ENCODE measurements at places on chromosomes 7 and 10.

DNA sequence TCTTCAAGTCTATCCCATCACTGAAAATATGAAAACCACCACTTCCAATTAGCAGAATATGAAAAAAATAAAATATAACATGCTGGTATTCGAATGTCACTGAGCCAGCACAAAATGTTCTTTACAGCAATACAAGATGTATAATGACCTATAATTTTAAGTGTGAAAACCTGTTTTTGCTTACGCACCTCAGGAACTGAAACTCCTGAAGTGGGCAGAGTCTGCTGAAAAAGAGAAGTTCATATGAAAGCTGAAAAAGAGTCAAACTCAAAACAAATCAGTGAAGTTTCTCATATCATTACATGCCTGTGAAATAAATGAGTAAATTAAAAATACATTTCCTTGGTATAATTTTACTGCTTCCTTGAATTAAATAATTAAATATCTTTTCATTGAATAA lies 272.5 kb downstream of the DGKB start:
- DNase-seq, result no peak

DNA sequence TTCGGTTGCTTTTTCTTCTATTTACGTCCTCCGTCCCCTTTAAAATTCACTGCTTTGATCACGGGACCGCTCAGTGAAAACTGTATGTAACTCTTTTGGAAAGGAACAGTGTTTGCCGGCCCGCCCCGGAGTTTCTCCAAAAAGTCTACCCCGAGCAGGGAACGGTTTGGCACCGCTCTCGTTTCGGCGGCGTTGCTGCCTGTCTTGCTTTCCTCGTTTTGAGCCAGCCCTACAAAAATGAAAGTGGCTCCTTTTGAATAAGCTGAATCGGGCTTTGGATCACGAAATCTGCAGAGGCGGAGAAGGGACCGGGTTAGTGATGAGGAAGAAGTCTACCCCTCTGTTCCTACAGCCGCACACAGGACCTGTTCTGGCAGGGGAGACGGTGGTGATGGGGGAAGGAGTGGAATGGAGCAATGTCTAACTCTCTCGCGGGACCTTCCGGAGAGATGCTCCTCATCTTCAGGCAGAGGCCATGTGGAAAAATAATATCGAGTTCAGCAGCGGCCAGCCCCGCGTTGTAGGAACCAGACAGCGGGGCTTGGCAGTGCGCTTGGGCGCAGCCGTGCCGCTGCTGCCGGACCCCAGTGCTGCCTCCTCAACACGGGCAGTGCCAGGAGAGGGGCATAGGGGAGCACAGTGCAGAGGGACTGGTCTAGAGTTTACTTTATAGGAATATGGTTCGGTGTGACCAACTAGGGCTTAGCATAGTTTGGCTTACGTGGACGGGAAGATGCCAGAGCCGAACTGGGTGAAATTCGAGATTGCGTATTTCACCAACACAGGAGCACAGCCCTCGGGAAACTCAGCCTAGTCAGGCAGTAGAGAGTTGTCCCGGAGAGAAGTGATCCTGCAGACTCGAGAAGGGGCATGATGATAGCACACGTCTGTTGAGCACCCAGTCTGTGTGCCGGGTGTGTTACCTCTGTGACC lies 1.4 kb downstream of the HTRA1 start:
- no peak for DNase-seq

DNA sequence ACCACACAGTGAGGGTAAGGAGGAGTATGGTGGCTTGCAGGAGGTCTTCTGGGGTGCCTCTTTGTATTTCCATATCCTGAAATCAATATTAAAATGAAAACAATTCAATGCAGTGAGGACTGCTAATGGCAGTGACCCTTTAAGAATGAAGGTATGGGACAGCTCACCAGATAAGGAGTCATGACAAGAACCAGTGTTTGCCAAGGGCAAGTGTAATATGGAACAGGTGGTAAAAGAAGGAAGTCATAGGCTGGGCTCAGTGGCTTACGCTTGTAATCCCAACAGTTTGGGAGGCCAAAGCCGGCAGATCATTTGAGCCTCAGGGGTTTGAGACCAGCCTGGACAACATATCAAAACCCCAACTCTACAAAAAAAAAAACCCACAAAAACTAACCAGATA lies 20.0 kb upstream of the LIPA start:
- DNase-seq, result no peak

DNA sequence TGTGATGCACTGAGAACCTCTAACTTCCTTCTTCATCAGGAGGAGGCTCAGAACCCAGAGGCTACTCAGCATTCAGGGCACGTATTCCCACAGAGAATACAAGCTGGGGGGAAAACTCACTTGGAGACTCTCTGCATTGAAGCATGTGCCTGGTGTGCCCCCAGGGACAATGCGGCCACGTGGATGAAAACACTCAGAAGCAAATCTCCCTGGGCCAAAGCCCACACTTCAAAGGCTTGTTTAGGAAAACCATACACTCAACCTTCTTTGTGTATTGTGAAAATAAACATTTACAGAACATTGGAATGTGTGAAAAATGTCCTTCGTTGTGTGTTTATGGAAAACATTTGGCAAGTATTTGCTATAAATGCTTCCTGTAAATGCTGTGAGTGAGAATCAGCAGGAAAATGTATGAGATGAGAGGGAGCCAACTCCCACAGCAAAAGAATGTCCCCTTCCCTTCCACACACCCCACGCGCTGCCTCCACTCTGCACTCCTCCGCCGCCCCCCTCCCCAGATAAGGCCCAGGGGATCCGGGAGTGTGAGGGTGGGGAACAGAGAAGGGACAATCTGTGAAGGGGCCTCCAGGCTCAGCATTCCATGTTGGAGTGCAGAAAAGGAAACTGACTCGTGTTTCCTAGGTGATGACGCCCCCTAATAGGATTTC lies 339.5 kb downstream of the ELMO1 start:
- no peak for DNase-seq

- DNase-seq, result no peak
Measured at GRCh38 chr10:125103924-125104323, 56.4 kb downstream of the CTBP2 start.

GRCh38 chr7:44315301-44315903 lies 10.0 kb downstream of the CAMK2B start:
- DNase-seq, result no peak

Measured in erythroblast (primary cell).